Posterior cingulate gyrus (tissue), 11 donors: ENCODE measurements at places on chromosomes 2 and 18.

- DNase-seq, result no peak
Measured at GRCh38 chr2:140604788-140605187, 1526.0 kb downstream of the LRP1B start.

GRCh38 chr18:37742436-37742835, 176.8 kb upstream of the CELF4 start:
- DNase-seq, result no peak

DNA sequence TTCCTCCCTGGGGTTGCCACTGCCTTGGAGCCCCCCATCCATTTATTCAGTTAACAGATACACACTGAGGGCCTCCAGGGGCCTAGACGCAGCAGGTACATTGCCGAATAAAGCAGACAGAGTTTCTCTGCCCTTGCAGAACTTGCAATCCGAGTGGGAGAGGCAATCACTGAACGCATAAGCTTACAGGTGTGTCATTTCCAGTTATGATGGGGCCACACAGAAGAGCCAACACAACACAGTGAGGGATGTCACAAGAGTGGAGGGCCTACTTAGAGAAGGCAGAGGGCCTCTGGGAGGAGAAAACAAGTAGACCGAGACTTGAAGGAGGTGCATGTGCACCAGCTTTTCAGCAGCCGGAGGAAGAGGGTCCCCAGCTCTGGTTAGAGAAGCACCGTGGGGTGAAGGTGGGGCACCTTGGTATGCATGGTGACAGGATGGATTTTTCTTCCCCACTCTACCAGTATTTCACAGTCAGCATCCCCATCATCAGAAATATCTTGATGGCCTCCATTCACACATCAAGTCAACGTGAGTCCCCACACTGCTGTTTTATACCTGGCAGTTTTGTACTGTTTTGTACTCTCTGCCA, 150.9 kb downstream of the SMAD7 start:
- DNase-seq, result no peak

GRCh38 chr2:46451131-46451711, 28.1 kb upstream of the TMEM247 start:
- no peak for DNase-seq

DNA sequence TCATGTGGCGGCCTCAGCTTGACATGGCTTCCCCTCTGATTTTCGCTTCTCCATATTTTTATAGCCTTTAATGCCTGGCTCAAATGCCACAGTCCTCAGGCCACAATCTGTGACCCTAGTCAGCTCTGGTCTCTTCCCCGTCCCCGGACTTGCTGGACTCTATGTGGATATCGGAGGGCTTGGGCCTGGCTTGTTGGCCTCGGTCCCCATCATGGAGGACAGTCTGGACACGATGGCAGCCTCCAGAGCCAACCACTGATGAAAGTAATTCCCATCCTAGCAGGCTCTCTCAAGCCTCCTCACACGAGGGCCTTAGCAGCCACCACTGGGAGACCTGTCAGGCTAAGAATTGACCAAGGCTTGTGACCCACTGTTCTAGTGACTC, 61.6 kb downstream of the LPIN1 start:
- no peak for DNase-seq

- DNase-seq, result no peak
Measured at GRCh38 chr18:7038330-7038851, 79.2 kb downstream of the LAMA1 start.

GRCh38 chr2:75570948-75571729, 10.4 kb upstream of the EVA1A start:
- DNase-seq, result no peak

GRCh38 chr18:78960709-78961108, 18.9 kb upstream of the SALL3 start:
- no peak for DNase-seq

GRCh38 chr2:111897924-111898702, at the start of gene MERTK:
MERTK (plus strand) TSS chr2:111898607; CDS start chr2:111898736, 129 bp downstream.
- peak; percentile 89 for DNase-seq

DNA sequence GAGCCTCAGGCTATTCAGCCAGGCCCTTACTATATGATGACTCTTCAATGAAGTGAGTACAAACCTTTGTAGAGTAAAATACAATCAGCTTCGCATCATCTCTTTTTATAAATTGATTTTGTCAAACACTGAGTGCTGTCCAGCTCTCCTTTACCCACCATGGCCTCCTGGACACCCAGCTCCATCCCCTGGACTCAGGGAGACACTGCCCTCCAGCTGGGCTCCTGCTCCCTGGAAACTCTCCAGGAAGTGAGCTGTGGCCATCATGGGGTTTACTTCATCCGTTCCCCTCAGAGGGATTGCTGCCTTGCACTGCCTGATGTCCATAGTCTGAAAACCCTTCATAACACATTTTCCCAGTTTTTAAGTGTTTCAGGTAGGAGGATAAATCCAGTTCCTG, 82.5 kb upstream of the XIRP2 start:
- DNase-seq, result no peak

DNA sequence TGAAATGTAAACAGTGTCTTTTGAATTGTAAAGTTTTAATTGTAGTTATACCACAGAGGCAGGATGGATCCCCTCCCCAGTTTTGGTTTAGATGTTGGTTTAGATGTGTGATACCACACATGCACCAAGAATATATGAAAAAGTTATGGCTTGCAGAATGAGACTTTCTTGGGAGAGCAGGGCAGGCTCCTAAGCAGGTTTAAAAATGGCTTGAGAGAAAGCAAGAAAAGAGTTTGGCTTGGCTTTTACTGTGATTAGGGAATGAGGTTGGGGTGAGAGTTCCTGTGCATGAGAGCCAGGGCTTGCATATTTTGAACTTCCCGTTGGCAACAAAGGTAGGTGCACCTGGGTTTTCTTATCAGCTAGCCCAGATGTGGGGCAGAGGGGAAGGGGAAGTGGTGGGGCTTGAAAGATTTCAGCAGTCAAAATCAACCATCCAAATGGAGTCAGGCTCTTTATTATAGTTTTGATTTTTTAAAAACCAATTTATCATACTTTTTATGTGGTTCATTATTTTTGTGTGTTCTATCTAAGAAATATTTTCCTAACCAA, 246.9 kb downstream of the MTX2 start:
- DNase-seq, result no peak

- no peak for DNase-seq
Measured at GRCh38 chr2:120669121-120669952, 66.3 kb upstream of the GLI2 start.

DNA sequence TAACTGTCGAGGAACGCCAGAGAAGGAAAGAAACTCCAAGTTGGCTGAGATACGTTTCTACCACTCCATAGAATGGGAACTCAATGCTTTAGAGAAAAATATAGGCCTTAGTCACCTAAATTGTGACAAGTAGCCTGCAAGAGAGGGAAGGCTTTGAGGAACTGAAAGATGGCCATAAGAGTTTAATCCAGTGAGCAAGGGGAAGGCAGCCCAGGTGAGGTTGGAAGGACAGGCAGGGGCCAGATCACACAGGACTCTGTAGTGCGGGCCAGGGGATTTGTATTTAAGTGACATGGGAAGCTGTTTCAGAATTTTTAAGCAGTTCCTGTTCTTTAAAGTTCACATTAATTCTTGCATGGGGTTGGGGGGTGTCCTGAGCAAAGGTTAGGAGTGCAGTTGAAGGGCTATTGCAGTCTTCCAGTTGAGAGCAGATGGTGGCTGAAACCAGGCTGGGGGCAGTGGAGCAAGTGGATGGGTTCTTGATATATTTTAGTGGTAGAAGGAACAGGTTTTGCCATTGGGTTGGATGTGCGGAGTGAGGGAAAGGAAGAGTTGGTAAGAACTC, 138.9 kb upstream of the PELI1 start:
- no peak for DNase-seq

DNA sequence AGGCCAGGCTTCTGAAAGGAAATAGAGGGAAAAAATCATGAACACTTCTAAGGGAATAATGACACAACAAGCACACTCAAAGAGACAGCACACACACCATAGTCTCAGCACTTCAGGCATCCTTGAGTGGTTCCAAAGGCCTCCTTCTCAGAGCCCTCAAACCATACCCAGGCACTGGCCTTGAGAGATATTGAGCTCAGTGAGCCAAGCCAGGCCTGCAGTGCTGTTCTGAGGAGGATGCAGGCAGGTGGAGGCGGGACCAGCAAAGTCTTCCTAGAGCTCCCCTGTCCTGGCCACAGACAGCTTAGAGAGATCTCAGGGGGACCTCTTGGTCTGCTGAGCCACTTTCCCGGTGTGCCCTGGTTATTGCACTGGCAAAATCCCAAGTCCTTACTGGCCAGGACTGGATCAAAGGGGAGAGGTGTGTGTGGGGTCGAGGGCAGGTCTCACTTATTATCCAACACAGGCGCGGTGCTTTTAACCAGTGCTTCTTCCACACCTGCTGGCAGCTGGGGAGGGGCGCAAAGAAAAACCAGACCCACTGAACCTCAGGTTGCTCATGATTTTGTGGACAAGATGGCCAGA, 86.8 kb upstream of the HAAO start:
- DNase-seq, result no peak

- DNase-seq, result no peak
Measured at GRCh38 chr18:24362757-24363156, 34.9 kb downstream of the OSBPL1A start.

DNA sequence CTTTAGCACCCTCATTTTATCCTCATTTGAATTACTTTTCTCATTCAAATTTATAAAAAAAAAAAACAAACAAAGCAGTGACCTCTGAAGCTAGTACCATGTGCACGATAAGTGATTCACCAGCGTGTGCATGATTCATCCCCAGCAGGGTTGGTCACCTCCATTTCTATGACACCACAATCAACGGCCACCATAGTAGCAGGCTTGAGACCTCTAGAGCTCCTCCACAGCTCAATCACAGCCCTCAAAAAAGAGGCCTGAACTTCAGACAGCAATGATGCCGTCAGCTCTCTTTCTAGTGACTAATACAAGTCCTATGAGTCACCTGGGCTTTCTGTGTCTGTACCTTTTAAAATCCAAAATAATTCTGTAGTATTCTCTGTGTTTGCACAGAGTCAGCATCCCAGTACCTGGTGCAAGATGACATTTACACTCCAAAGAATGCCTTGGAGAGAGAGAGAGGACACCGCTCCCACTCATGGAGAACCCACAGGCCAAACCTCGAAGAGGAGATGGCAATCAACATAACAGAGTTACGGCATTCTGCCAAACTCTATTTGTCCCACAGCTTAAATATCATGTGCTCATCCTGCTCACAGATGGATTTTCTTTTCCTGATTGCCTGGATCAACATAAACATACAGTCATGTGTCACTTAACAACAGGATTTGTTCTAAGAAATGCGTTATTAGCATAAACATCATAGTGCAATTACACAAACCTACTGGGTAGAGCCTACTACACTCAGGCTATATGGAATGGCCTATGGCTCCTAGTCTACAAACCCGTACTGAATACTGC, 58.7 kb downstream of the L3MBTL4 start:
- no peak for DNase-seq

DNA sequence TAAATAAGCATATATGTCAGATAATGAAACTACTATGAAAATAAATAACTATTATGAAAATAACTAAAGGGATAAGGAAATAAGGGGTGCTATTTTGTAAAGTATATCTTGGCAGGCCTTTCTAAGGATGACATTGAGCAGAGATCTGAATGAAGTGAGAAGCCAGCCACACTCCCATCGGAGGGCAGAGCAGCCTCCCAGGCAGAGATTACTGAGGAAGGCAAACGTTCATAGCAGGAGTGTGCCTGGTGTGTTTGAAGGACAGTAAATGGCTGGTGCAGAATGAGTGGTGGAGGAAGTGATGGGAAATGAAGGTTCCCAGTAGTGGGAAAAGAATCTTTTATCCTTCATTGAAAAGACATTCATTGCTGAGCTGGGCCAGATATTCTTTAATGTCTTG, 62.5 kb downstream of the SPHKAP start:
- no peak for DNase-seq

DNA sequence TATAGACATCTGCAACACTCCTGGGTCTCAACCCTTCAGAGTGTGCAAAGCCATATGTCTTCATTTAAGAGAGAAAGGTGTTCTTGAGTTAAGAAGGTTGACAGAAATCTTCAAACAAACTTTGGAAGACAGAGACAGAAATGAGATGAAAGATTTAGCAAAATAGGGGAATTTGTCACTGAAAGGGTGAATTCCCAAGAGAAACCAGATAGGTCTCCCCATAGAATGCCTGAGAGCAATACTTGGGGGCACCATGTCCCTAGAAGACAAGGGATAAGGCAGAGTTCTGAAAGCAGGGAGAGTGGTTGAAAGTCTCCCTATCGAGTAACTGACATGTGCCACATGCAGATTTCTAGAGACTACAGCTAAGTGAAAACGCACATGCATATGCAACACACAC, 50.0 kb downstream of the AP1S3 start:
- no peak for DNase-seq

DNA sequence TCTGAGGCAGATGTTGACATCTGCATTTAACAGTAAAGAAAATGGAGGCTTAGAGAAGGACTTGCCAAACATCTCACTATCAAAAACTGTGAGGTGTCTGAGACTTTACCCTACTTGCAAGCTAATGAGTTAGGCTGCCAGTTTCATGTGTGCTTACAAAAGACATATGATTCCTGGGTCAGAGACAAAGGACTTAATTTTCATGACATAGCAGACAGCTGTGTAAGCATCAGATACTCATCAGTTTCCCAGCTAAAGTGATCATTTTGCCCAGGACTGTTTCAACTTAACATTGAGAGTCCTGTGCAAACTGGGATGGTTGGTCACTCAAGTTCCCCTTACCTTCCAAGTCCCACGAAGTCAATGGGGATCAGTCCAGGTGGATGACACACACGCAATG, 18.9 kb upstream of the DAPL1 start:
- DNase-seq, result no peak

- no peak for DNase-seq
Measured at GRCh38 chr2:36478332-36478738, 119.6 kb downstream of the FEZ2 start.

GRCh38 chr2:9565436-9566153, 10.0 kb upstream of the ADAM17 start:
- no peak for DNase-seq

GRCh38 chr2:104856086-104856972, 2.4 kb downstream of the POU3F3 start:
- no peak for DNase-seq

DNA sequence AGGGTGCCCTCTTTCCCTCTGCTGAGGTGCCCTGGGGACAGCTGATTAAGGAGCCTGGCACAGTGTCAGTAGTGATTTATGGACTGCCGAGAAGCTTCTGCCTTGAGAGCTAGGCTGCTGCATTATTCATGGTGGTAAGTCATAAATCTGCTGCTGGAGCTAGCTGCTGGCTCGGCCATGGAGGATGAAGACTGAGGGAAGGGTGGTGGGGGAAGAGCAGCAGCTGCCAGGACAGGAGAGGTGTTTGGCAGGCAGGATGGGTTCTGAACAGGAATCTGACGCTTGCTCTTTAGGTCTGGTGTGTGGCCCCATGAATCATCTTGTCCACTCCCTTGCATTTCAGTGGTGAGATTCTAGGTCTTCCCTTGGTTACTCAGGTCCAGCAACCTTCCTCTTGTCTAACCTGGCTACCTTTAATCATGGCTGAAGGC, 296.3 kb downstream of the DYSF start:
- no peak for DNase-seq

DNA sequence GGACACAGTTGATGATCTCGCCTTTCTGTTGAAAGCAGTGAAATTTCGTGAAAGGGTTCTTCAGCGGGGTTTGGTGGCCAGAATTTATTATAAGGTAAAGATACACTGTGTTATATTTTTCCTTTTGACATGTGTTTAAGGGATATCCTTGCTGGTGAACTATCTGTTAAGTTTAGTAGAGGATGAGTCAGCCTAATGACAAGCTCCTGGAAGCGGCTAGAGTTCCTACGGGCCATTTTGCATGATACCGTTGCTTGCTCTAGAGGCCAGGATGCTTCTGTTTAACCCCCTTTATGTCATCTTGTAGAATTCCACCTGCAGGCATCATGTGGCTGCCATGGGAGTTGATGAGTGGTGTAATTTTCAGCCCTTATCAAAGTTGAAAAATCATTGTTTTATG, 124.8 kb upstream of the BCL2L11 start:
- no peak for DNase-seq
